ENCODE measurements at places on chromosomes 6 and 20.

DNA sequence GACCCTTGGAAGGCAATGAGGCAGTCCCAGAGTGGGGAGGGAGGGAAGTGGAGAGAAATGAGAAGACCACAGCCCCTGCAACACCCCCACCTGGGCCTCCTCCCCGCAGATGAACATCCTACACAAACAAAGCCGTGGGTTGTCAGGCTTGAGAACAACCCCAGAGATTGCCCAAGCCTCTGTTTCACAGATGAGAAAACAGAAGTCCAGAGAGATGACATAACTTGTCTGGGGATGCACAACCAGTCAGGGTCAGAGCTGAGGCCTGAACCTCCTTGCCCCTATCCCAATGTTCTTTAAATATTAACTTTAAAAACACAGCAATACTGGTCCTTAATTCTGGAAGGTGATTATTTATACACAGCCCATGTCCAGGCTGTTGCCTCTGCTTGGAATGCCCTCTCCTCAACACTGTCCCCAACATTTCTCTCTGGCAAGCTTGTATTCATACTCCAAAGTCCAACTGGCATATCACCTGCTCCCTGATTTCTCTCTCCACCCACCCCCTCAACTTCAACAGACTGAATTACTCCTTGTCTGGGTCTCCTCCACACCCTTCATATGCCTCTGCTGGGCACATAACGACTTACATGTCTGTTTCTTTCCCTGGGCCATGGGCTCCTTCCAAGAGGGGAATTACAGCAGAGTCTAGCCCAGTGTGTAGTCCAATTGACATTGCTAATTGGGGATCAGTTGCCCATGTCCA lies 135.5 kb upstream of the LRFN2 start:
- H3K27me3 ChIP-seq: peaks cover 2% of the 10 kb centered on the region
- DNase-seq: no peak
- no peak overlapping the region for H3K27ac ChIP-seq
- no peaks in the 10 kb centered on the region for H3K36me3 ChIP-seq
- no peak overlapping the region for H3K4me3 ChIP-seq
- peaks cover 4% of the 10 kb centered on the region for H3K4me1 ChIP-seq

- peak overlapping the region; percentile 100 for H3K4me3 ChIP-seq
- H3K27ac ChIP-seq: peak overlapping the region; percentile 96
- DNase-seq: no peak
- peaks cover 41% of the 10 kb centered on the region for H3K36me3 ChIP-seq
- H3K27me3 ChIP-seq: peaks cover 4% of the 10 kb centered on the region
Measured at GRCh38 chr6:85680388-85680787, 37.7 kb upstream of the SYNCRIP start.

DNA sequence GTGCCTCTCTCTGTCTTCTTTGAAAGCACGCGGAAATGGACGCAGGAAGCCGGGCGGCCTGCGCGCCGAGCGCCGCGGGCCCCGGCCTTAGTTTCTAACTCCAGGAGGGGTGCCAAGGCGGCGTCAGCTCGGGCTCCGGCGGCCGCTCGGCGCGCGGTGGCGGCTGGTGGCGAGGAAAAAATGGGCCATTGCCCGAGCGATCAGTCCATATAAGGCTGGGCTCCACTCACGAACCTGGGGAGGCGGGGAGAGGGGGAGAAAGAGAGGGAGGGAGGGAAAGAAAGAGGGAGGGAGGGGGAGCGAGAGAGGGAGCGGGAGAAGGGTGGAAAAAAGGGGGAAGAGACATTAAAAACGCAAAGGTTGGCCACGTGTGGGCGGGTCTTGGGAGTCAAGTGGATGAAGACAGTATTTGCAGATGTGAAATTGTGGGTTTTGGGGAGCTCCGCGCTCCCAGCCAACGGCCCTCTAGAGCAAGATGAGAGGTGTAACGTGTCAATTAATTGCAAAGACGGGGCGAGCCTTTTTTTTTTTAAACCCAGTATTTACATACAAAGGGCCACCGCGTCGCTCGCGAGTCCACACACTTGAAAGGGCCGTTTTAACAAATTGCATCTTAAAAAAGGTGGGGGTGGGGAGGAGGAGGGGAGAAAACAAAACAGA lies at the start of gene NKX2-2:
Gene NKX2-2 (minus strand): TSS at position 184 of the 660 bp plus-strand sequence. CDS start 395 bp downstream, outside the sequence.
- H3K27me3 ChIP-seq: peaks cover 84% of the 10 kb centered on the region
- peak; percentile 12 for DNase-seq
- H3K4me3 ChIP-seq: no peak within 1 kb of the TSS

- peak overlapping the region; percentile 55 for H3K27ac ChIP-seq
- no peak overlapping the region for H3K4me3 ChIP-seq
- no peak for DNase-seq
- H3K36me3 ChIP-seq: no peaks in the 10 kb centered on the region
Measured at GRCh38 chr6:36756786-36757185, 59.2 kb downstream of the RAB44 start.

DNA sequence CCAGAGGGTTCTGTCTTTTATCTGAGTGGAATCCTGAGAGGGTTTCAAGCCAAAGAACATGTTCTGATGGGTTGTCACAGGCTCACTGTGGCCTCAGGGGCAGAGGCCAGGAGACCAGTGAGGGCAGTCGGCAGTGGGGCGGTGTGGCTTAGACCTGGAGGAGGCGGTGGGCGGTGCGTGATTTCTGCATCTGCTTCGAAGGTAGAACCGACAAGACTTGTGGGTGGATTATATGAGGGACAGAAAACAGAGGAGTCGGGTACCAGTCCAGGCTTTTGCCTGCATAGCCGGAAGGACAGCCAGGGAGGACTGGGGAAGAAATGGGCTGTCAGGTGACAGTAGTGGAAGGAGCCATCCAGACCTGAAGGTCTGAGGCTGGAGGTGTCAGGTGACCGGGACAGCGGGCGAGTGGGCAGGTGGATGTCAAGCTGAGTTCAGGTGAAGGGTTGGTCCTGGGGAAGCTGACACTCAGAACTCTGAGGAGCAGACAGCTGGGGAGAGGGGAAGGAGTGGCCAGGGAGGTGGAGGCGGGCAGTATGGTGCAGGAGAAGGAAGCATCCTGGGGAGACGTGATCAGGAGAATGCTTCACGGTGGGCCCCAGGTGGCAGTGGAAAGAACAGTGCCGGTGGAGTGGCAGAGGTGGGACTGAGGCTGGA lies 3.1 kb downstream of the CTSZ start:
- H3K4me3 ChIP-seq: no peak overlapping the region
- peaks cover 7% of the 10 kb centered on the region for H3K36me3 ChIP-seq
- no peak overlapping the region for H3K27ac ChIP-seq
- H3K4me1 ChIP-seq: peaks cover 38% of the 10 kb centered on the region
